ENCODE measurements at places on chromosomes 1 and 21. TPM values are rescaled to one million over a fixed set of nuclear protein-coding genes. Genes with fewer than 3 reads are reported as not detected.

Gene SPRR2E
- not detected for total RNA-seq

Gene SELP
- 0.87 TPM for total RNA-seq

Gene SPRR5
- total RNA-seq = not detected

Gene NCAM2
- not detected for total RNA-seq

Gene TEX50
- not detected for total RNA-seq

All from B cell (primary cell).